Activated CD4-positive, alpha-beta T cell treated with anti-CD3 and anti-CD28 coated beads for 24 hours (primary cell): ENCODE measurements at places on chromosomes 1 and 21.

DNA sequence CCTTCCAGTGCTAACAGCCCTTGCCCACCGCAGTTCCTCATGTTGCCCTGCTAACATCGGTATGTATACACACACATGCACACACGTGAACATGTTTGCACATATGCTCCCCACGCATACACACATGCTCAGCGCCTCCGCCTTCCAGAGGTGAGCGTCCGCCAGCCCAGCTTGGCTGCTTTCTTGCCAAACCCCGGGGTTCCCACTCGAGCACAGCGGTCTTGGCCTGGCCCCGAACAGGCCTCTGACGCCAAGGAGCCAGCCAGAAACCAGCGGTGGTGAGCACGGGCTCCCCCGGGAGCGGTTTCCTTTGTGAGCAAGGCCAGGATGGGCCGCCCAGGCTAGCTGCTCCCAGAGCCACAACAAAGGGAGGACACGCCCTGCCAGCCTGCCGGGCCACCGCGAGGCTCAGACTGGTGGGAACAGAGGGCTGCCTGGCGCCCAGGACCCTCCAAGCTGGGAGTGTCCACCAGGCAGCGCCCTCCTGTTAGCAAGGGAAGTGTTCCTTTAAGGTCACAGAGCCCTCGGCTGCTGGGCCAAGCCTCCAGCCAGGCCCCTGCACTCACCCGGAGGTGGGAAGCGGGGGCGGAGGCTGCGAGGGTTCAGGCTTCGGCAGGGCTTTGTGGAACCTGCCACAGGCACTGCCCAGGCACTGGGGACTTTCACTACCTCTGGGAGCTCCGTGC is 65.4 kb downstream of the ALPL start:
- DNase-seq: no peak

GRCh38 chr1:37274486-37274885 is 199.9 kb upstream of the ZC3H12A start:
- DNase-seq: no peak

- DNase-seq: no peak
Observed at GRCh38 chr21:44755227-44755626, 43.9 kb upstream of the TSPEAR start.

GRCh38 chr1:111565079-111565478 is 54.5 kb upstream of the RAP1A start:
- no peak for DNase-seq

- DNase-seq: no peak
Observed at GRCh38 chr21:35473496-35473895, 424.4 kb upstream of the RUNX1 start.

DNA sequence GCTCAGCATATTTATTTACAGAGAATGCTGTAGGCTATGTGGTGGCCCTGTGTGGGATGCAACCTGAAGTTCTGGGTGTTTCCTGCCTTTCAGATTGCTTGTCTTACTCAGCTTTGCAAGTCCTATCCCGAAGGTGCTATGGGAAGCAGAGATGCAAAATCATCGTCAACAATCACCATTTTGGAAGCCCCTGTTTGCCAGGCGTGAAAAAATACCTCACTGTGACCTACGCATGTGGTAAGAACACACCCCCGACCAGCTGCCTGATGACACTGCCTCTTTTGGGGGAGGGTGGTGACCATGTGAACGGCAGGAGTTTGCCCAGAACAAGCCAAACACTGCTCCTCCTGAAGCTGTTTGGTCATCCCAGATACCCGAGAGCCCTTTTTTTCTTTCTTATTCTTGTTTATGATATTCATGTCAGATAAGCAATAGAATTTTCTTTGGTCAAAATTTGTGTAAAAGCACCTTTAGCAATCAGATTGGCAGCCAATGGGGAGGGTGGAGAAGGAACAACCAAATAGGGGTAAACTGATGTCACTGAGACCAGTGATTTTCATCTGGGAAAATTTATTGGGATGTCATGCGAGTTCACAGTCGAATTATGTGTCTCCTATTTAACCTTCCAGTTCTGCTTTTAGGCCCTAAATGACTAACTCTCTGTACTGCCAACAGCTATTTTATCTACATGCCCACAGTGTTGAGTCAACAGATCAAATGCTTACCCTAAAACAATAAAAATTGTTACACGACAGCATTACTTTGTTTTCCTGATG is 82.6 kb downstream of the EVA1C start:
- no peak for DNase-seq

- DNase-seq: no peak
Observed at GRCh38 chr1:214397497-214397896, 116.5 kb downstream of the SMYD2 start.

GRCh38 chr1:16996845-16997244 is 14.9 kb downstream of the ATP13A2 start:
- DNase-seq: no peak

- no peak for DNase-seq
Observed at GRCh38 chr21:25934771-25935224, 200.0 kb downstream of the GABPA start.

DNA sequence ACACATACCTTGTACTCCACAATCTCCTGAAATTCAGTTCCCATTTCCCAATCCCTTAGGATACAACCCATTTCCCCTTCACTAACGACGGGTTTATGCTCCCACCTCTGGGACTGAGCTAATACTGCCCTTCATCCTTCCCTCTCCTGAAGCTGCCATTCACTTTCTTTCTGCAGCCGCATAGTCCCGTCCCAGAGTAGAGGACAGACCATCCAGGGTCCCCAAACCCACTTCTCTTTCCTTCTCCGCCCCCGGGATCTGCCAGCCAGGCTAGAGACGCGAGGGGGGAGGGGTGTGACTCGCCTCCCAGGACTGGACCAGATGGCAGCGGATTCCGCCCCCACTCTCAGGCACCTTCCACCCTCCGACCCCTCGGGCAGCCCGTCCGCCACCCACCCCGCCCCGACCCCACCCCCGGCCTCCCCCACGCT is 679 bp downstream of the ABL2 start:
- DNase-seq: peak; percentile 12

DNA sequence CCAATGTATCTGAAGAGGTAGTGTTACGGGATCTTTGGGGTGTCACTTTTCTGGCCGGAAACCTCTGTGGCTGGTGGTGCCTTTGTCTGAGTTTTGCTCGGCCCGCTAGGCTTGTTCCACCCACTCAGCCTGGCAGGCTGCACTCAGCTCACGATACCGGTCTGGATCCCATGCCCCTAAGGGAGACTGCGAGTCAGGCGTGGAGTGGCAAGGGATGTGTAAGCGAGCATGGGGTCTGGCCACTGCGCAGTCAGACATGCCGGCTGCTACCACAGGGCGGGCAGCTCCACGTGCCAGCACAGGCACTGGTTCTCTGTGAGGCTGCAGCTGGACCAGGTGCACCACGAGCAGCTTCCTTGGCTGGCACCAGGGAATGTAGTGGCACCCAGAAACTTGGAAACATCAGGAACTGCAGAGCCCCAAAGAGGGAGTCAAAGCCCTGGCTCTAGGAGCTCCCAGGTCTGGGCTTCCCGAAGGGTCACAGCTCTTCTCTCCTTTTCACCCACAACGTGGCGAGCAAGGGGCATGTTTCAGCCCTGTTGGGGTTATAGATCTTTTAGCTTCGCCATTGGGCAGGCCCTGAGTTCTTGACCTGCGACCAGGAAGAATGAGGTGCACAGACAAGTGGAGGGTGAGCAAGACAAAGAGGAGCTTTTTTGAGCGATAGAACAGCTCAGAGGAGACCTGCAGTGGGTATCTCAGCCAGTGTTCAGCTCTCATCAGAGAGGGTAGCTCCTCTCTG is 23.8 kb upstream of the LRRC8C start:
- no peak for DNase-seq

GRCh38 chr1:80171631-80172030 is 1165.1 kb upstream of the ADGRL4 start:
- DNase-seq: no peak

DNA sequence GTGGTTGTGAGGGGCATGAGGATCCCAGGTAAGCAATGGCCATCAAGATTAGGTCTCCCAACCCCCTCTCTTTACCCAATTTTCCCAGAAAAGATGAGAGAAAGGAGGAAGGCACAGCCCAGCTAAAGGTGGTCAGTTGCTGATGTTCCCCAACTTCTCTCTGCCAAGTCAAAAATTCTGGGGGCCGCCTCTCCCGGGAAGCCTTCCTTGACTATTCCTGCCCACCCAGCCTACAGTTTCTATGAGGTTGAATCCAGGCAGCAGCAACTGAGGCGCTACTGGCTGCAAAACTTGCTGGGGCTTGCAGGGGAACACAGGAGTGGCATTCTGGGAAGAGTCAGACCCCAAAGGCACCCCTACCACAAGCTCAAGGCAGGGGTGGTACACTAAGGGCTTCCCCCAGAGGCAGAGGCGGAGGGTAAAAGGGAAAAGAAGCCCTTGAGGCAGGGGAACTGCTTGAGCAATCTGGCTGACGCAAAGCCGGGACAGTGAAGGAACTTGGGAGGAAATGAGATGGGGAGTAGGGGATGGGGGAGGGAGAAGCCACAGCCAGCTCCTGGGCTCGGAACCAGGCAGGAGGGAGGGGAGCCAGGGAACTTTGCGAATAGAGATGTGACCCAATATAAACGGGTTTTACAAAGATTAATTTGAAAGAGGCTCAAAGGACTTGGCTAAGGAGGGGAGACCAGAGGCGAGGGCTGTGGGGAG is 31.2 kb downstream of the SDC3 start:
- no peak for DNase-seq

DNA sequence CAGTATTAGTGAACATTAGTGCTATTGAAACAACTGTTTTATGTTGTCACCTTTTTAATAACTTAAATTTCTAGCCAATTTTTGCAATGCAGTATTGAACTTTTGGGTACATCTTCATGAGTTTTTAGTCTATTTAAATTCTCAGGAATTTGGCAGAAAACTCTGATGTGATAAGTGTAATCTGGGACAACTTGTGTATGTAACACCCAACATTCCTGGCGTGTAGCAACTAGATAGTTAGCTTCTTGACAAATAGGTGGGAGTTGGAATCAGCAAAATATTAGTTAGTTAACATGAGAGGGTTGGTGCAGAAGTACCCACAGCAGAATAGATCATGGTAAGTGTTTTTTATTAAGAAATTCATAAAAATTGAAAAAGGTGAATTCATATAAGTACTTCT is 111.6 kb downstream of the ITSN1 start:
- DNase-seq: no peak

DNA sequence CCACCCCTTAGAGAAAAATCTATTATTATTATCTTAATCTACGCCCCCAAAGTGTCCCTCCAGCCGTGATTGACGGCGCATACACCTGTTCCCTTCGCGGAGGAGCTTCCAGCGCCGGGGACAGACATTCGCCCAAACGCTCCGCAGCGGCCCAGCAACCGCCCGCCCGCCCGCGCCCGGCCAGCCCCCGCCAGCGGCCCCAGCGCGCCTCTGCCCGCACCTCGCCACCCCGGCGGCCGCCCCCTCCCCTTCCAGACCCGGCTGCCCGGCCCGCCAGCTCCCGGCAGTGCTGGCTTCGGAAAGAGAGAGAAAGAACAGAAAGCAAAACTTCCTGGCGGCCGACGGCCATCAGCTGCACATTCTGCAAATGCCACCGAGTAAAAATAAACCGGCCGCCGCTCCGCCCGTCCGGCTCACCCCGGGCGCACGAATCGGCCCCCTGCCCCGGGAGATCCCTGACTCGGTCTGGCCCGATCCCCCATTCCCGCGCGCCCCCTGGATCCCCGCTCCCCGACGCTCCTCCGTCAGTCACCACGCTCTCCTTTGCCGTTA is 1.6 kb downstream of the CASZ1 start:
- no peak for DNase-seq

GRCh38 chr21:43645136-43645891 is 14.0 kb downstream of the HSF2BP start:
- DNase-seq: no peak

DNA sequence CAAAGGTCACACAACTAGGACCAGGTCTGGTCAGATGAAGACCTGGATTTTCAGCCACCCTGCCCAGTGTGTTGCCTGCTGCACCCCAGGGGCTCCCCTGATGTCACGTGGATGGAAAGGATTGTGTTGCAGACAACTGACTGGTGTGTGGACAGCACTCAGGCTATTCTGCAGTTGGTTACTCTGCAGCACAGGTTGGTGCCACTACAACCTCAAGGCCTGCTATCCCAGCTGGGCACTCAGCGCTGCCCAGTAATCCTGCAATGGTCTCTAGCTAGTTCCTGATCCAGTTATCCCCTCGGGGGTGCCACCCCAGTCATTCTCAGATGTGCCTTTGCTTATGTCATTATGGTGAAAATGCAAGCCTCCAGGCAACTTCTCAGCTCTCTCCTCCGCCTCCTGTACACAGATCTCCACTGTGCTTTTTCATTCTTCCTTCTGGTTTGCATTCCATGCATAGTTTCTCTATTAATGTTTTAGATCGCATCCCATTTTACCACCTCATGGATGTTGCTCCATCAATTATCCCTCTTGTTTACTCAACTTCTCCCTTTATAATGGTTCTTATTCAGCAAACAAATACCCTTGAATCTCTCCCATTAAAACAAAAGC is 503.2 kb upstream of the CAMK1G start:
- DNase-seq: no peak

DNA sequence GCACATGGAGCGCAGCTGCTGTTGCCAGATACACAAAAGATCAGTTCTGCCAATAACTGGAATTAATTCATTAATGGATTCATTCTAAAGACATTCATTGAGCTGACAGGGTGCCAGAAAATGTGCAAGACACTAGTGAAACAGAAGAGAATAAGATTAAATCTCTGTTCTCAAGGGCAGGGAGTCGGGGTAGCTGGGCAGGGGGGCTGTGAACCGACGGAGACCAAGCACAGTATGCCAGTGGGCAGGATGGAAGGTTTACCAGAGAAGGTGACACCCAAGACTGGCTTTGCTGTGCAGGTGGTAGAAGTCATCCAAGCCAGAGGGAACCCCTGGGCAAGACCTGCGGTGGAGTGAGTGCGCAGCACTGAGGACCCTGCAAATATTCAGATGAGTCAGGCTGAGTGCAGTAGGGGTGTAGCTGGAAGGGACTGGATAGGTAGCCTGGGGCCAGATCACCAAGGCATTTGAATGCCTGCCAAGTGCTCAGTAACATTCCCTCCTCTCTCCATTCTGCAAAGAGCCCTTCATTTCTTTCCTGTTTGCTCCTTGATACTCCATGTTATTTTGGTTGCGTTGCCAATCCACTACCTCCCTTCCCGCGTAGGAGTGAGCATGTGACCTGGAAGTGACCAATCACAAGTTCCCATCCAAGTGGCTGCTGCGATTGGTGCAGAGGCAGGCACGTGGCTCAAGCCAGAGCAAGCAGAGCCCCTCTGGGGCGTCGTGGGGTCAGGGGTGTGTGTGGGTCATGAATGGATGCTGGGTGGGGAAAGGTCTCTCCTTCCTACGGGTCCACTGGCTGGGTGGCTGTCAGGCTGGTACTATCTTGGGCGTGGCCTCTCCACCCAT is 413.1 kb downstream of the PTPRU start:
- no peak for DNase-seq

GRCh38 chr1:3091334-3091733 is 22.3 kb downstream of the PRDM16 start:
- DNase-seq: no peak

GRCh38 chr21:33433425-33434114 is 30.4 kb downstream of the IFNGR2 start:
- no peak for DNase-seq

DNA sequence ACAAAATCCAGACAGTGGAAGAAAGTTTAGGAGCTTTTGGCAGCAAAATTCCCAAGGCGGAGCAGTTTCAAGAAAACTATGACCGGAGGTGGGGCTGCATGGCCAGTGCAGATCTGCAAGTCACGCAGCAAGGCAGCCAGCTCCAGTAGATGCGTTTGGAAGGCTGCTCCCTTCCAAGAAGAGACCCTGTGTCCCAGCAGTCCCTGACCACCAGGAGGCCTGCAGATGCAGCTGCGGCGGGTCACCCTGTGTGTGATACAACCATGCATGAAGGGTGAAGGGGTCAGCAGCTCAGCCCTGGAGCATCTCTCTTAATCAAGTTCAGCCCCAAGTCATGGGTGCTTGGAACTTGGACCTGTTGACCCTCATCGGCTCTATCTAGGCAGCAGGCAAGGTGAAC is 29.3 kb downstream of the GPR157 start:
- DNase-seq: no peak
